ENCODE measurements at places on chromosomes 5 and 9.

DNA sequence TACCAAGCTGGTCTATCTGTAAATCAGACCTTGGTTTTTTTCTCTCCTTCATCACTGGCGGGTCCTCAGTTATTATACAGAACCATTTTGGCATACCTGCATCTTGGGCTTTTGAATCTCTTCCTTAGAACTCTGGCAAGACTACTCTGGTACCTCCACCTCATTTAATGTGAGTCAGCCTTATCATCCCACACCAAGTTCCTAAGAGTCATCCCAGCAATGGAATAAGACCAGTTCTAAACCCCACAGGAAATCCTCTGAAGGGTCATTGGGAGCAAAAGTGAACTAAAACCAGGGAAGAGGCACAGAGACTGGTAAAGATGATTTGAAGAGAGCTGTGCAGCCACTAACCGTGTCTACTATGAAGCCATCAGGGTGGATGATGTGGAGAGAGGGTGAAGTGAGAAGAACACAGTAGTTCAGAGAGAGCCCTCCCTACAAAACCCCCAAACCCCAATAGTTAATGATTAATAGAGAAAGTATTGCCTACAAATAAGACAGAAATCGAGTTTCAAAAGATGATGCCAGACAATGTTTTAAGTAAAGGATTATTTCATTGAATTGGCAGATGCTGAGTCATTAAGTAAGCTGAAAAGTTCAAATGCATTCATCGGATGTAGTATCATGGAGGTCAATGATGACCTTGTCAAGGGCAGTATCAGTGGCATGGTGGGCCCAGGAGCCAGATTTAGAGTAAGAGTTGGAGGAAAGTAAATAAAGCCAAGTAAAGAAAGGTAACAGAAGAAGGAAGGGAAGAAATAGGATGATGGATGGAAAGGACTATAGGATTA lies 85.4 kb downstream of the PCSK1 start:
- no peak for DNase-seq

DNA sequence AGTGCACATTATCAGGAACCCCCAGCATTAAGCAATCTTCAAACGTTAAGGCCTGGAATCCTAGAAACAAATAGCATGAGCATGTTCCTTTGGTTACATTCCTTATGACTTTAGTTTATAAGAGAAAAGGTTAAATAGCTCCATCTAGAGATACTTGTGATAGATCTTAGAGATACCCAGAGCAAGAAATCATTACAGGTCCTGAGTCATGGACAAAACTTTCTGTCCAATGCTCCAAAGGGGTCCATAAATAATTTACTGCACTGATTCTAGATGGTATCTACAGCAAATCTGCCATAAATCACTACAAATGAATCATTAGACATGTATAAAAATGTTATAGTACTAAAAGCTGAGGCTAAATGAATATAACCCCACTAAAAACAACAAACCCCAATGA lies 139.6 kb downstream of the HTR1A start:
- no peak for DNase-seq

DNA sequence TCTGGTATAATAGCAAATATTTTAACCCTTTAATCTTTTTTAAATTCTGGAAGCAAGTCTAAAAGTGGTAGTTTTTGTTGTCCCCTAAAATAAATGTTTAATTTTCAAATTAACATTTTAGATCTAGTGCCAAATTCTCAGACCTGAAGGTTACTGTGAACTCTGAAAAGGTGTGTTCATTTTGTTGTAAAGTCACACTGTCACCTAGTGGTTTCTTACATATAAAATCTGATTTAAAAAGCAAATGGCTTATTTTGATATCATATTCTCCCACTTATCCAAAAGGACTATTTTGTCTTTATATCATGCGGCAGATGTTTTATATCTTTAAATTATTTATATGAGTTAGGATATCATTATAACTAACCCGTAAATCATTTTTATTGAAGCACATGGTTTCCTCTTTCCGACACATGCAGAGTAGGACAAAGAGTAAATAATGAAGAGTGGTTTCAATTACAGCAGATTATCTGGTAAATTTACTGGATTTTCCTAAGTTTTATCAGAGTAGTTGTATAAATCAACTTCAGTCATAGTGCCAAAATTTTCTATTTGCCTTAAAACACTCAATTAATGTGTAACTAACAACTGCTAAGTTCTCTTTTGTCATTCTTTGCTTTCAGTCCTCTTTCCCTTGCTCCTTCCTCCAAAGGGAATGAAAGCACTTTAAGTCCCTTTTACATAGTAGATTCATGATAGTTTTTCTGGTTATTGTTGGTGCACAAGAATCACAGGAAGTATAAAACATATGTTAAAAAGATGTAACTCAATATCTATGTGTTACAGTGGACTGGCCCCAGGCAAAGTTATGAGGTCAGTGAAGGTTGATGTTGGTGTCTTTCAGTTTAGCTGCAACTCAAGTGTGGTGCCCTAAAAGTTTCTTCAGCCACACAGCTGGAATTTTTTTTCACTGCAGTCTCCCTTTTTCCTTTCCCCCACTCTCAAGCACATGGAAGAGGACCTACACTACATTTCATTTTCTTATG lies 189.6 kb downstream of the COX7C start:
- DNase-seq, result no peak

- DNase-seq, result no peak
These were observed 25.8 kb downstream of the LYSMD3 start for GRCh38 chr5:90503596-90503995.

DNA sequence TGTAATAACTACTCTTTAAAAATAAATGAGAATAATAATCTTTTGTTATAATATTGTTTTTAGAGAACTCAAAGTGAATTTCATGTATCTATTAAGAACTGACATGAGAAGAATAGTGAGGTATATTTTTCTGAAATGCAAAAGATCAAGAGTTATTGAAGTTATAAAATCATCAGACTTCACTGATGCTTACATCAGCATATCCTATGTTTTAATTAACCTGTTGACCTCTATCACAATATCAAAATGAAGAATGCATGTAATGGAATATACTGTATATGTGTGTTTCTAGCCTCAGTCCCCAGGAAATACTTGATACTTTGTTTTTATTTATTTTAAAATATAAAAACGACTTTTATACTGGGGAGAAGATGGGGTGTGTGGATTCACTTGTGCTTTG lies 533.1 kb downstream of the KCTD16 start:
- DNase-seq, result no peak

- no peak for DNase-seq
These were observed 27.2 kb downstream of the AK3 start for GRCh38 chr9:4713849-4714248.
